ENCODE measurements at places on chromosomes 11 and 22.

- peak; percentile 70 for DNase-seq
Observed at GRCh38 chr11:118928870-118929500, 3.3 kb upstream of the BCL9L start.

GRCh38 chr22:30439836-30440235, 14.3 kb downstream of the MTFP1 start:
- no peak for DNase-seq

DNA sequence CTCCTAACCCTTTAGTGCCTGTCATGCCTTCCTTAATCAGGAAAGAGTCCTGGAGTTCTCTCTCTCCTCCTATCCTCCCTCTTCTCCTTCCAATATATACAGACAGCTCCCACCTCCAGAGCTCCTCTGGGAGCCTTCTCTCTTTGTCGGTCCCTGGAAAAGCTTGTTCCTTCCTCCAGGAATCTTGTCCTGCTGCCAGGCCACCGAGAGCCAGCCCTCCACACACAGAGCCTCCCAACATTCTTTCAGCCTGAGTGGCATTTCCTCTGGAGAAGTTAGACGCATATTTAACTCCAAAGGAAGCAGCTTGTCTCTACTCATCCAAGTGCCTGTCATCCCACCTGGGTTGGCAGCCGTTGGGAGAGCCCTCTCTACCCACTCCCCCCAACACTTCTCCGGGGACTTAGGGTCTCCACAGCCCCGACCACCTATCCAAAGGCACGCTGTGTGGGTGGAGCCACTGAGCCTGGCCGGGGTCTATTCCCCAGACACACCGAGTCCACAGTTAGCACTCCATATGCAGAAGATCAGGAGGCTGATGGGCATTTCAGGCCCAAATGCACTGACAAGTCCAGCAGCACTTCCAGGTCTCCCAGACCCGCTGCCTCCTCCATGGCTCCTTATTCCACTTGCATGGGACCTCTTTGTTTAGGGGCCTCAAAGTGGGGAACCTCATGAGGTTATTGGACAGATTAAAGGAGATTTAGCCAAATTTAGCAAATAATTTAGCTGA, 31.1 kb downstream of the DKK3 start:
- DNase-seq, result no peak

DNA sequence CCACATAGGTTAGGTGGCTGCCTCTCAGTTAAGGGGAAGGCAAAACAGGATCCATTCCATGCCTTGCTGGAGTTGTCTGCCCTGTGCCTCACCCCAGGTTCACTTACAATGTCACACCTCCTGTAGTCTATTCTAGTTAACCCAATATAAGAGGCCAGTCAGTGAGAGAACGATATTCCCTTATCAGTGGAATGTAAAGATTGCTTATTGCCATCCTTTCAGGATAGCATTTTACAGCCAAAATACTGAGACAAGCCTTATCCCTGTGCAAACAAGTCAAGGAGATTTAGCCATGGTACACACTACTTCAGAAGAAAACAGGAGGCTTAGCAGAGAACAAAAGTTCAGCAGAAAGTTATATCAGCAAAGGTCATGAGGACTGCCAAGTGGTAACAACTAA, 5.5 kb downstream of the CYP2R1 start:
- DNase-seq, result no peak

DNA sequence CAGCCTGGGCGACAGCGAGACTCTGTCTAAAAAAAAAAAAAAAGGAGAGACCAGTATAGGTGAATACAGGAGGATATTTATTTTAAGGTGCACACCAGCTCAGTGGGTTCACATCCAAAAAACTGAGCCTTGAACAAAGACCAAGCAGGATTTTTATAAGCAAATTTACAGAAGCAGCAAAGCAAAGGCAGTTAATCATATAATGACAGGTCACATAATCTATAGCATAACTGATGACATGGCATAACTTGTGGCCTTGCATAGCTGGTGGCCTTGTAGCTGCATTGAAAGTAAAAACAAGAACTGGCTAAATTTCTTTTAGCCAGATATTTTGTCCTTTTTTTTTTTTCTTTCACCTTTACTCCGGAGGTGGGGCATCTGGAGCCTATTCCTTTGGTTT, 2.7 kb upstream of the PLAAT3 start:
- DNase-seq, result no peak

DNA sequence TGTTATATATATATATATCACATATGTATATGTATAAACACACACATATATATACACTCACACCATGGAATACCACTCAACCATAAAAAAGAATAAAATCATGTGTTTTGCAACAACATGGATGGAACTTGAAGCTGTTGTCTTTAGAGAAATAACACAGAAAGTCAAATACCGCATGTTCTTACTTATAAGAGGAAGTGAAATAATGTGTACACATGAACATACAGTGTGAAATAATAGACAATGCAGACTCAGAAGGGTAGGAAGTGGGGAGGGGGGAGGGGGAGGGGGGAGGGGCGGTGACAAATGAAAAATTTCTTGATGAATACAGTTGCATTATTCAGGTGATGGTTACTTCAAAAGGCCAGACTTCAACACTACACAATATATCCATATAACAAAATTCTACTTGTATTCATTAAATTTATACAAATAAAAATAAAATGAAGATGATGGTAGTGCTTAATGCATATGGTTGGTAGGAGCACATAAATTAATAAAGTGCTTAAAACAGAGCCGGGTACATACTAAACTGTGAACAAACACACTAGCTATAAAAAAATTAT, 5.8 kb upstream of the OR5B2 start:
- no peak for DNase-seq

DNA sequence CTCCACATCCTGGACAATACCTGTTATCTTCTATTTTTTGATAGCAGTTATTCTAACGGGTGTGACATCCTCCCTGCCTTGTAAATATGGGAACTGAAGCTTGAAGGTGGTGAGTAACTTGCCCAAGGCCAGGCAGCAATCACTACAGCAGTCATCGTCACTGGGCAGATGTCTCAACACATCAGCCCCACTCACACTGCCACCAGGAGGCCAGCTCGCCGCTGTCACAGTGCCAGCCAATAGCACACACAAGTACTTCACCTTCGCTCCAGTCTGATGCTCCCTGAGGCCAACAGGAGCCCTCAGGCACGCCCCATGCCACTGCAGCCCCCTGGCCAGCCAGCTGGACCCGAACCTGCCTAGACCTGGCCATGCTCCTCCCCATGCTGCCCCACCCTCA, 4.9 kb upstream of the TTLL1 start:
- no peak for DNase-seq

GRCh38 chr22:46395145-46395544, 59.6 kb downstream of the TRMU start:
- no peak for DNase-seq

DNA sequence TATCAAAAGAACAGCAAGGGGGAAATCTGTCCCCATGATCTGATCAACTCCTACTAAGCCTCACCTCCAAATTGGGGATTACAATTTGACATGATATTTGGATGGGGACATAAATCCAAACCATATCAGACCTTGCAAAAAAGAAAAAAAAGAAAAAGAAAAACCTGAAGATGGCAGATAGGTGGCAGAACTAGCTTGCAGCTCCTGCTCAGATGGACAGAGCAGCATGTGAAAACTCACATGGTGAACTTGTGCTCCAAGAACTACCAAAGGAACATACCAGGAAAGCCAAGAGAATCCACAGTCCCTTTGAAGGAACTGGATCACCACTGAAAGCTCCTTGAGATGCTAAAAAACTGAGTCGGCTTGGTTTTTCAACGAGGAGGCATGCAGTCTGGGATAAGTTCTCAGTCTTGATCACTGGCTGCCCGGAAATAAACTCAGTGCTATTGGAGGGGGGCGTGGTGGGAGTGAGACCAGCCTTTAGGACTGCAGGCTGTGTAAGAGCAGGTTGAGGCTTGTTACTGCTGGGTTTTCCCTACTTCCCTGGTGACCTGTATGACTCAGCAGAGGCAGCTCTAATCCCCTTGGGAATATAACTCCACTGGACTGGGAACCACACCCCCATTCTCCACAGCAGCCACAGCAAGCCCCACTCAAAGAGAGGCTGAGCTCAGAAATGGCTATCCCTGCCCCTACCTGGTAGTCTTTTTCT, 358.3 kb upstream of the ARHGAP42 start:
- no peak for DNase-seq

DNA sequence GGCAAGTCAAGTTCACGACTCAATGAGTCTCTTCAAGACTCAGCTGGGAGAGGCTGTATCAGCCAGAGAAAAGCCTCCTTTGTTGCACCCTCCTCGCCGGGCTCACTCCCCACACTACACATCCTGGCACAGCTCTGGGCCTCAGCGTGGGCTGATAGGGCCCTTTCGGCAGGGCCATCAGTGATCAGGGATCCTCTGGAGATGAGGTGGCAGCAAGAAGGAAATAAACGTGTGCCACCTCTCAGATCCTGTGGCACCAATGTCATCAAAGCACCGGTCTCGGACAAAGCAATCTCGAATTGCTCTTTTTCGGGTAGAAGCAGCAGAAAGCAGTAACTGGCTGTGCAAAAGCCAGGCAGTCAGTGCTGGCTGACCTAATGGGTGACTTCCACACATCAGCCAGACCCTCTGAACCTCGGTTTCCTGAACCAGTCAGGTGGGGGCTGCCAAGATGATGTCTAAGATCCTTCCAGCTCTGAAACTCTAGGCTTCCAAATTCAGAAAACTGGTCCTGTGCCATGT, 2.1 kb downstream of the EHD1 start:
- no peak for DNase-seq
